ENCODE measurements at places on chromosomes 1 and 21.

GRCh38 chr1:5616366-5617178, 375.7 kb downstream of the NPHP4 start:
- DNase-seq, result no peak

DNA sequence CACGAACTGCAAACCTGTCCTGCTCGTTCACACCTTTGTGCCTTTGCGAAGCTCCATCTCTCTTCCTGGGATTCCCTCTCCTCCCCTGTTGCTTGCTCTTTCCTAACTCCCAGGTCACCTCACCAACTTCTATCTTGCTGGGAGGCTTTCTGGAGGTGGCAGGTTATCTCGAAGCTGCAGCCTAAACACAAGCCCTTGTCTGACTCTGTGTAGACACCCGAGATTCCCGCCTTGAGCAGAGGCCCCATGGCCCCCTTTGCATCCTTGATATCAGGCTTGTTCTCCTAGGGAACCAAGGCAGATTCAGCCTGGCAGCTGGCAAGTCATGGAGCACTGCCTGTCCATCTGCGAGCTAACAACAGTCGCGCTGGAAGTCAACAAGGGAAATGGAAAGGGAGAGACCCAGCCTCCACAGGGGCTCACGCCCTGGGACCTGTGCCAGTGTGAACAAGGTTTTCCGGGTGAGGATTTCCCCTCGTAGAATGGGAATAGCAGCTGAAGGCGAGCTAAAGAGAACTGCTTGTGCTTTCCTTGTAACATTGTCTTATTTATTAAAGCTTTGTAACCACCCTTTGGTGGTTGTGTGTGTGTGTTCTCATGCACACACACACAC, 109.5 kb upstream of the JUN start:
- DNase-seq, result no peak

- no peak for DNase-seq
These were observed 202.3 kb downstream of the TNR start for GRCh38 chr1:175540896-175541645.

DNA sequence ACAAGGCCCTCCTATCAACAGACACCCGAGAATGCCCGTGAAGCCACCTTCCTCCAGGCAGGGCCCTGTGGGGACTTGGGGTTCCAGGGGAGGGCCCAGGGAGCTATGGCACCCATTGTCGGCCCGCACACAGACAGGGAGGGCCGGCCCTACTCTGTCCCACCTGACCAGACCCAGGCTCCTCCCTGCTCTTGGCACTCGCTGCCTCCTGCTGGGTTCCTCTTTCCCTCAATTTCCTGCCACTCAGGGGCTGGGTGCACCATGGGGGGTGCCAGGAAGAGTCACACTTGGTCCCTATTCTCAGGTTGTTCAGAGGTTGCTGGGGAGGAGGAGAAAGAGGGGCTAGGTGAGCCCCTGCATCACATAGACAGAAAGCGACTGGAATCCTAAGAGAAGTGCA, 8.0 kb upstream of the OXCT2 start:
- DNase-seq, result no peak

- no peak for DNase-seq
These were observed 26.7 kb downstream of the GLIS1 start for GRCh38 chr1:53712276-53712675.

DNA sequence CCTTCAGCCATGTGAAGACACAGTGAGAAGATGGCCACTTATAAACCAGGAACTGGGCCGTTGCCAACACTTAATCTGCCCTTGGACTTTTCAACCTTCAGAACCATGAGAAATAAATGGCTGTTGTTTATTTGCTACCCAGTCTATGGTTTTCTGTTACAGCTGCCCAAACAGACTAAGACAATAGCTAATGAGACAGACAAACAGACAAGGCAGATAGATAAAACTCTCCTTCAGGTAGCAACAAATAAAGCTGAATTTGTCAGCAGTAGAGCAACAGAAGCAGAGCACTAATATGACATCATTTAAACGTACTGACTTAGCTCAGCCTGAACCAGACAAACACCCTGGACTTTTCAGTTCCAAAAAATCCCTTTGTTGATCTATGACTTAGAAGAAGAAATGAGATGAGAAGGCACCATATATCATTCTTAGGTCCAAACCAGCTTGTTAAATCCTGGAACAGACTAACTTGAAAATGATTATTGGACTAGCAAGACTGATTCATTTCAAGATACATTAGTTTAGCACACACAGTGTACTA, 27.0 kb downstream of the ZZZ3 start:
- DNase-seq, result no peak

GRCh38 chr1:17596651-17597509, 57.4 kb downstream of the ARHGEF10L start:
- no peak for DNase-seq

GRCh38 chr1:227782226-227782625, 33.2 kb upstream of the PRSS38 start:
- DNase-seq, result no peak

DNA sequence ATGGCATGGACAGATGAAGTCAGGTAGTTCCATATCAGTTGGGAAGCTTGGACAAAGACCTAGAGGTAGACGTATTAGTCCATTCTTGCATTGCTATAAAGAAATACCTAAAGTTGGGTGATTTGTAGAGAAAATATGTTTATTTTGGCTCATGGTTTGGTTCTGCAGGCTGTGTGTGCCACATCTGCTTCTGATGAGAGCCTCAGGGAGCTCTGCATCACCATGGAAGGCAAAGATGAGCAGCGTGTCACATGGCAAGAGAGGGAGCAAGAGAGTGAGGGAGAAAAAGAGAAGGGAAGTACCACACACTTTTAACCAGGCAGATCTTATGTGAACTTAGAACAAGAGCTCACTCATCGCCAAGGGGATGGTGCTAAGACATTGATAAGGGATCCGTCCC, 9.0 kb downstream of the TSACC start:
- no peak for DNase-seq

GRCh38 chr1:227299688-227300087, 18.6 kb downstream of the CDC42BPA start:
- DNase-seq, result no peak

DNA sequence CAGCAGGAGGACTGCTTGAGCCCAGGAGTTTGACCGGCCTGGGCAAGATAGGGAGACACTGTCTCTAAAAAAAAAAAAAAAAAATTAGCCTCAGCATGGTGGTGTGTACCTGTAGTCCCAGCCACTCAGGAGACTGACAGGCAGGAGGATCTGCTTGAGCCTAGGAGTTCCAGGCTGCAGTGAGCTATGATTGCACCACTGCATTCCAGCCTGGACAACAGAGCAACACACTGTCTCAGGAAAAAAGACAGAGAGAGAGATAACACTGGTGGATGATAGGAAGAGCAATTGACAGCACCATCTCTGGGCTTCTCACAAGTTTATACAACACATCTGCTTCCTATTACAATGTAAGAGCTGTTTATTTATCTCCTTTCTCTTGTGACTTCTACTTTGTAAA, 2.4 kb upstream of the RNU11 start:
- DNase-seq, result no peak

DNA sequence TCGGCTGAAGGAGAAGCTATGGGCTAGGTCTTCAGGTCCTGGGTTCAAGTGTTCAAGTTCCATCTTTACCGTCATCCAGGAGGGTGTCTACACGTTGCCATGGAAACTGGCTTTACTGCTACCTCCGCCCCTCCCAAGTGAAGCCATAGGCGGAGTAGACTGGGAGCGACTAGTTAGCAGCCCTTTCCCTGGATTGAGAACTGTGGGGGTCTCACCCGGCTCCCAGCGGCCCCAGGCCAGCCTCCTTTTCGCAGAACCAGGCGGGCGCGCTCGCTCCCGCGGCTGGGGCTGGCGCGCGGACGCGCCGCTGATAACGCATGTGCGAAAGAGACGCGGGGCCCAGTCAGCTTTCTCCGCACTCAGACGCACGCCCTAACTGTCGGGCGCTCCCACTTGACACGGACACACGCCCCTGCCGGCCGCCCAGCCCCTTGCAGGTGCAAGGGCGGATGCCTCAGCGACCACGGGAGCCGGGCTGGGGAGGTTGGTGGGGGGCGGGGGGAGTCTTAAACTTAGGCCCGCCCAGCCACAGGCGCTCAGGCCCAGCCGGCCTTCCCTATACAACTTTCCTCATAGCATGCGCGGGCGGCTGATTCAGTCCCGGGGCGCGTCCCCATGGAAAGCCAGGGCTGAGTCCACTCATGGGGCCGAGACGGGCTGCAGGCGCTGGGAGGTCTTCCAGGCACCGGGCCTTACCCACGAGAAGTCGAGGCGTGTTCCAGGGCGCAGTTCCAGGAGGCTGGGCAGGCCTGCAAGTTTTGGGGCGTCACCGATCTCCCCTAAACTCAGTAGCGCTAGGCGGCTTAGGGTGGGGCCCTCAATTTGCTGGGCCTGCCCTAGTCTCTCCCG, 7.4 kb downstream of the EFNA4 start:
- DNase-seq, result peak; percentile 82

- DNase-seq, result no peak
These were observed 37.5 kb downstream of the IVNS1ABP start for GRCh38 chr1:185279571-185279970.

- DNase-seq, result no peak
These were observed 13.5 kb downstream of the MOV10 start for GRCh38 chr1:112687785-112688496.

DNA sequence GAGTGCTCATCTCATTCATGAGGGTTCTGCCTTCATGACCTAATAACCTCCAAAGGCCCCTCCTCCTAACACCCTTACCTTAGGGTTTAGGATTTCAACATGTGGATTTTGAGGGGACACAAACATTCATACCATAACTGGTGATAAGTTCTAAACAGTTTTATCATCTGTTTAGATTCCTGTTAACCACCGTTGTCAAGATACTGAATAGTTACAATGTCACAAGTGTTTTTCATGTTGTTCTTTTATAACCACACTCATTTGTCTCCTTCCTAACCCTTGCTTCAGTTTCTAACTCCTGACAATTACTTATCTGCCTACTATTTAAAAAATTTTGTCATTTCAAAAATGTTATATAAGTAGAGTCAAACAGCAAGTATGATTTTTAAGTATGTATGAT, 86.0 kb downstream of the NCAM2 start:
- no peak for DNase-seq

- no peak for DNase-seq
These were observed 212.3 kb upstream of the GREM2 start for GRCh38 chr1:240824238-240824637.

- DNase-seq, result no peak
These were observed 3.9 kb upstream of the OR6K3 start for GRCh38 chr1:158724442-158724841.

- no peak for DNase-seq
These were observed 177.9 kb downstream of the PGBD5 start for GRCh38 chr1:230248016-230248888.

DNA sequence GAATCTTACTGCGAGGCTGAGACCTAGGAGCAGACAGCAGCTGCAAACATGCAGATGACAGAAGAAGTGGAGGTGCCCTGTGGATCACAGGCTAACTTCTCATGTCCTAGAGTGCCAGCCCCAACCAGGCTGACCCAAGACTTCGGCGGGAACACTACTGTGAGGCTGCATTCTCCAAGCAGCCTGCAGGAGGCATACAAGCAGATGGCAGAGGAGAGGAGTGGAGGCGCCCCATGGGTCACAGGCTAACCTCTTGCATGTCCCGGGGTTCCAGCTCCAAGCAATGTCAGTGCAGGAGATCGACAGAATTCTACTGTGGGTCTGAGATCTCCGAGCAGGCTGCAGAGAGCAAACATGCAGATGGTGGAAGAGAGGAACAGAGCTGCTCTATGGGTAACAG, 98.1 kb upstream of the ZNF678 start:
- no peak for DNase-seq

DNA sequence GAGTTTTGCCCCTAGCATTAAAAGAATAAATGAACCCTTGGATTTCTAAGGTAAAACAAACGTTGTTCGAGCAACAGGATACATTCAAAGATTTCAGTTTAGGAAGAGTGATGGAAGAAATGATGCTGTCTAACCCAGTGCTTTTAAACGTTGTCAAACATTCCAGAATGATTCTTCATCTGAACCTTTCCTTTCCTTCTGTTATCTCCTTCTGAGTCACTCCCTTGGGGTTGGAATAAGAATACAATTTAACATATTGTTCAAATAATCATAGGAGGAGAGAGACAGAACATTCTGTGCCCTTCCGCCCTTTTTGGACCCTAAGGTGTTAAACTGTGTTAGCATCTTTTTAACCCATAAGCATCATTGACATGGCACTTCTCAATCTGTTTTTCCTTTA, 61.1 kb upstream of the RCOR3 start:
- DNase-seq, result no peak

Measured in CD4-positive, alpha-beta T cell treated with Interleukin-12 subunit alpha and Interleukin-12 subunit beta, for 1 hour (primary cell).